ENCODE measurements at places on chromosomes 2 and 18.

DNA sequence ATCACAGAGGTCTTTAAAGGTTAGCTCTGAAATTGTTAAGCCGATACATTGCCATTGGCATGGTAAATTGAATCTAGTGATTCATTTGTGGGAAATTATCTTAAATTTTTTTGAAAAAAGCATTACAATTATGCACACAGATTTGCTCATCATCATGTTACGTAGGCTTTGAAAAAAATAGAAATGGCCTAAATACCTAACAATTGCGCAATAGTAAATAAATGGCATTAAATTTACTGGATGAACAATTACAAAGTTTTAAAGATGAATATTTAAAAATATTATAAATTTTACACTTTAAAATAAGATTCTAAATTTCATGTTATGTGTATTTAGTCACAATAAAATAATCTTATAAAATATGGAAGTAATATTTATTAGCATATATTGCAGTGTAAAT is 171.3 kb downstream of the RPRM start:
- no peak for DNase-seq

- no peak for DNase-seq
Measured at GRCh38 chr2:240419271-240419670, 16.2 kb upstream of the GPC1 start.

GRCh38 chr2:128362889-128363228 is 44.2 kb upstream of the HS6ST1 start:
- DNase-seq = no peak

- no peak for DNase-seq
Measured at GRCh38 chr2:38945911-38946310, 56.2 kb downstream of the ARHGEF33 start.

DNA sequence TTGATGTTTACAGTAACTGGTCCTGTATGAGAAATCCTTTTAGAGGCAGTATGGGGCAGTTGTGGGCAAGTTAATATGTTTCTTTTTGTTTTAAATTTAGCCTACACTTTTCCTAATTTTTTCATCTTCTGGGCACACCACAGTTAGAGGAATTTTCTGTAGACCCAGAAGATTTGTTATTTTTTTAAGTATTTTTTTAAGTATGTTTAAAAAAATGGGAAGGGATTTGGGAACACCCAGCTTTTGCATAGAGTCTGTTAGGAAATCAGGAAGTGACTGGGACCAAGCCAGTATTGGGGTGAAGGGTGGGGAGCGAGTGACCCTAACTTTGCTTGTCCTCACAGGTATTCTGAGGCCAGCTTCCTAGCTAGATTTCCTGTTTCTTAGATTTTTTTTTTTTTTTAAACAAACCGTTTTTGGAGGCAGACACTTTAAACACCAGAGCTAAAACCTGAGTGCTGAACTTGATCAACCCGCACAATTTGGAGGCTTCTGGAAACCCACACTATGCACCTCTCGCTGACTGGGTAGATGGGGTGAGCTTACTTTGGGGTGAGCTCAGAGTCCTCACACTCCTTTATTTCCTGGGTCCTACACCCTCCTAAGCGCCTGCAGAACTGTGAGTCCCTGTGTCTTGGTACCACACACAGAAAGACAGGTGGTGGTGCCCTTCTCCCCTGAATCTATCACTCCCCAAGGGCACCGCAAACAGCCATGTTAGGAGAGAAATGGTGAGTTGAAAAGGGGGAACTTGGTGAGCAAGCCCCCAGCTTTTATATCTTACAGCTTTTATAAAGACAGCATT is 5.2 kb downstream of the GATA6 start:
- DNase-seq = no peak

- DNase-seq = no peak
Measured at GRCh38 chr2:44001716-44002115, 5.9 kb upstream of the LRPPRC start.

Measured in central memory CD4-positive, alpha-beta T cell (primary cell).